ENCODE measurements at places on chromosomes 4 and X.

GRCh38 chr4:107818301-107818910 is 6.3 kb upstream of the SGMS2 start:
- peak; percentile 15 for DNase-seq

DNA sequence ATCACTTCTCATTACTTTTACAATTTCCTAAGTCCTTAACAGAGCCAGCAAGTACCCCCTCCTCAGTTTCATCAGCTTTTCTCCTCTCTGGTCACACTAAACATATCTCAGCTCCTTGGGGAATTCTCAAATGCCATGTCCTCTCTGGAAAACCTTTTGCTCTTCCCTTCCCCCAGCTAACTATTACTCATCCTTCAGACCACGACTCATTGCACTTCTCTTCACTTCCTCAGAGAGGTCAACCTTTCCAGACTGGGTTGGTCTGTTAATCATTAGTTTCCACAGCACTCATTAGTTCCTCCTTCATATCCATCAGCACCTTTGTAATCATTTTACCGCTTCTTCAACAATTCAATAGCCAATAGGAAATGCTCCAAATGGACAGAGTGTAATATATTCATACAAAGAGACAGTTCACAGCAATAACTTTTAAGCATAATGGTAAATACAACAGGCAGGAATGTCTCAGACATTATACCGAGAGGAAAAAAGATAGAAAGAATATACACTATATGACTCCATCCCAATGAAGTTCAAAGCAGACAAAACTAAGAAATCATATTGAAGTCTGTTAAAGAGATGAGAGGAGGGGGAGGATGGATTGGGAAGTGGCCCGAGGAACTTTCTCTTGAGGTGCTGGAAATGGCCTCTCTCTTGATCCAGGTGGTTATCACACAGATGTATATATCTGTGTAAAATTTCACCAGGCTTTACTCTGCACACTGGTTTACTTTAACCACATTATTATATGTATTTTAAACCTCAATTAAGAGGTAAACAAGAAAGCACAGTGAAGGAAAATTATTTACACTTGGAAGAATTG is 39.6 kb downstream of the DDX60L start:
- peak; percentile 30 for DNase-seq

GRCh38 chr4:79875344-79875899 is 197.6 kb downstream of the ANTXR2 start:
- no peak for DNase-seq

- DNase-seq = no peak
Measured at GRCh38 chrX:70494441-70494840, 49.8 kb downstream of the DLG3 start.

- no peak for DNase-seq
Measured at GRCh38 chrX:101482296-101482695, 3.0 kb upstream of the ARMCX4 start.

DNA sequence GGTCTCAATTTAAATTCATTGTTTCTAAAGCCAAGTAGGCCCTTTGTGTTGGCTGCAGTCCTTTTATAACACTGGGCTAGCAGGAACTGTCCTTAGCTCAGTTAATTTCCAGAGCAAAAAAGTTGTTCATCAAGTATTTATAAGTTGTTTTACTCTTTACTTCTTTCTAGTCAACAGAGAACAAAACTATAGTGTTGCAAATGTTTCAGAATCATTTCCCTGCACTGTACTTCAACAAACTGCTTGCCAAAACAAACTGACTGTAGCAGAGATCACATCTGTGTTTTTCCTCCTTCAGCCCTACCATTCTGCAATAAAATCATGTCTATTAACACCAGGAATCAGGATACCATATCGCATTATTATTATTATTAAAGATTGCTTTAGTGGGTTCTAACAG is 168.5 kb upstream of the SH3RF1 start:
- peak; percentile 17 for DNase-seq

GRCh38 chr4:19372390-19372789 is 879.3 kb upstream of the SLIT2 start:
- DNase-seq = no peak

DNA sequence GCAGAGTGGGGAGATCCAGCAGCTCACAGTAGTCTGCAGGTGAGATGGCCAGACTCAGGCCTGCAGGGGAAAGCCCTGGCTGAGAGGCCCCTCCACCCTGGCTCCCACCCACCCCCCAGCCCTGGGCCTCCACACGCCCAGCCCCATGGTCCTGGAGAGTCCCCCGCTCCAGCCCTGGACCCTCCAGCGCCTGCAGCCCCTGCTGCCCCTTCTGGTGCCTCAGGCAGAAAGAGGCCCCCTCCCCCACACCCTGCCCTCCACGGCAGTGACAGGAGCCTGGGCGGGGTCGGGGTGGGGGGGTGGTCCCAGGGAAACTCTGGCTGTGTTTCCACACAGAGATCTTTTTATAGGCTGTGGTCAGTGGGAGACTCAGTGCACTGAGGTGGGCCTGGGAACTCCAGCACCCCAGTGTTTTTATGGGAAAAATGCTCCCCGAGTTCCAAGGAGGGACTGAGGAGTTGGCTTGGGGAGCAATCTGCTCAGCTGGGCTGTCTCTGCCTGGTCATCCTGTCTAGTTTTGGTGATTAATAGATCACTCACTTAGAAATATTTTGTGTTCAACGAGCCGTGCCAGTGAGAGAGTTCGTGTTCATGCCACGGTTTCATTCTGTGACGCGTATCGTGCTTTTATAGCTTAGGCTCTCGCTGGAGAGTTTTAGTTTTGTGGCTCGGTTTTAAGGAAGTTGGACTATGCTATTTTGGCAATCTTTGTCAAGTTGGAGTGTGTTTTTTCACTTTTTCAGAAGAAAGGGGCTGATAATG is 53.1 kb upstream of the HGFAC start:
- DNase-seq = peak; percentile 80
